ENCODE measurements at places on chromosomes 4 and X.

GRCh38 chrX:139967750-139968149 lies 2.4 kb upstream of the CXorf66 start:
- no peak for DNase-seq

GRCh38 chr4:53614591-53614990 lies 23.3 kb upstream of the LNX1 start:
- no peak for DNase-seq

DNA sequence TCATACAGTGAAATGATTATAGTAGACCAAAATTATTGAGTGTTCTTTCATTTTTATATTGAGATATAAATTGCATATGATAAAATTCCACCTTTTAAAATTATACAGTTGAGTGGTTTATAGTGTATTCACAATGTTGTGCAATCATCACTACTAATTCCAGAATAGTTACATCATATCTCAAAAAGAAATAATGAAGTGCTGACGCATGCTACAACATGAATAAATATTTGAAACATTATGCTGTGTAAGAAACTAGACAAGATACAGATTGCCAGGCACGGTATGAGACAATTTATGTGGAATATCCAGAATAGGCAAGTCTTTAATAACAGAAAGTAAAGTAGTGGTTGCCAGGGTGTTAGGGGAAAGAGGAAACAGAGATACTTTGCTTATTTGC lies 871.7 kb downstream of the FAM133A start:
- no peak for DNase-seq

GRCh38 chr4:88585917-88586316 lies 6.4 kb upstream of the HERC3 start:
- no peak for DNase-seq

DNA sequence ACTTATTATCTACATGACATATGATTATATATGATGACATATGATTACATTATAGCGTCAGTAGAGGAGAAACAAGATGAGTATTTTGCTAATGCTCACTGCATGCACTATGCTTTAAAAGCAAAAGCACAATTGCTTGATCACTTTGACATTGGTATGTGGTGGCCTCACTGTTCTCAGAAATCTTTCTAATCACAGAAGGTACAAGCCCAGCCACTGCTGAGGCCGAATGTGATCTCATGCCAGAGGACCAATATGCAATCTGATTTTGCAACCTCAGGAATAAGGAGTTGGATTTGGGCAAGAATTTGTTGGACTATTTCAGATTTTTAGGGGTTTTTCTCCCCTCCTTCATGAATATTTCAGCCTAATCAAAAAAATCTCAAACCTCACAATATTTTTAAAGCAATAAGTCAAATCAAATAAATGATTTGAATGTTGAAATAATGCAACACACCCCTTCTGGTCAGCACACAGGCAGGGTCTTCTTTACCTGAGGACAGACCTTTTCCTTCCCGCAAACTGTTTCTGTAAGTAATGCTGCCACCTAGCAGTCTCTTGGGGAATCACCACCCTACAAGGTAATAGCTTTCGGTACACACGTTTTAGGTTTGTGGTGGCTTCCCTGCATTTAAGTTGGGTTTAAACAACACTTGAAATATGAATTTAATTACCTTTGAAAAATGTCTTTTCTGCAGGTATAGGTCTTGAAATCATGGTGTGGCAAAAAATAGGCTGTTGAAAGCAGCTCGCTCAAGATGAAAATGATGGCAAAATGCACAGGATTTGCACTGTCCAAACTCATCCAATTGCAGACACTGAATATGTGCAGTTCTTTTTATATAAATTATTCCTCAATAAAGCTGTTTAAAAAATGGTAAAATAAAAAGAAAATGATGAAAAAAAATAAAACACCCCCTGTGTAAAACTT lies 4.8 kb upstream of the CXCL13 start:
- DNase-seq = no peak

DNA sequence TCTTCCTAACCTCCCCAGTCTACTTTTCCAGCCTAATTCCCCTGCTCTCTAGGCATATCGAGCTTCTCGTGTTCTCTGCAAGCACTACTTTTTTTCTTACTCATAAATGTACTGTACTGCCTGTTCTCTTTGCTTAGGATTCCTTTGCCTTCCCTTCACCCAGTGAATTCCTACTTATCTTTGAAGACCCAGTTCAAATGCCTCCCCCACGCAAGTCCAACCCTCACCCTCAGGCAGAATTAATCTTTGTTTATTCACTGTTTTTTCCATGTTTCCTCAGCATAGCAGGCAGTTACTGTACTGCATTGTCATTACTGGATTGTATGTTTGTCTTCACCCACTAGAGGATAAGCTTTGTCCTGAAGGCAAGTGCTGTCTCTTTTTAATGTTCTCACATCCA lies 287.7 kb downstream of the BMPR1B start:
- no peak for DNase-seq

All from heart left ventricle (tissue), 16 donors.